ENCODE measurements at places on chromosomes 16 and 17.

- DNase-seq = no peak
These were observed 154.0 kb upstream of the SDK2 start for GRCh38 chr17:73798111-73798748.

GRCh38 chr16:17668386-17668785 lies 197.6 kb upstream of the XYLT1 start:
- no peak for DNase-seq

DNA sequence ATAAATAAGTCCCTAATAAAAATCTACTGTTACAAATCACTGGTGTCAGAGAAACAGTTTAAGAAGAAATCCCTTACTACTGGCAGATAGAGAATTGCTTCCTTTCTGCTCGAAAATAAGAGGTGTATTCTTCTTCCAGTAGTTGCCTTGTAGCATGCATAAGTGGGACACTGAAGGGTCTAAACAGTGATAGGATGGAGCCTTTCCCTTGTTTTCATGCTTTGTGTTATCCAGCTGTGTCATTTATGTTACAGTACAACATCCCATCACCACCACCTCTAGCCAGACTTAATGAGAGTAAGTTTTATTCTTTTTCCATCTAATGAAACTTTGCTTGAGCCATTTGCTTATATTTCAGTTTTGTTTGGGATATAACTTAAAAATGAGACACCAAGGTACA lies 54.3 kb downstream of the NLK start:
- DNase-seq = no peak

- DNase-seq = no peak
These were observed 35.7 kb downstream of the MYH3 start for GRCh38 chr17:10621397-10621796.

GRCh38 chr17:3506054-3506453 lies 30.3 kb downstream of the ASPA start:
- no peak for DNase-seq

DNA sequence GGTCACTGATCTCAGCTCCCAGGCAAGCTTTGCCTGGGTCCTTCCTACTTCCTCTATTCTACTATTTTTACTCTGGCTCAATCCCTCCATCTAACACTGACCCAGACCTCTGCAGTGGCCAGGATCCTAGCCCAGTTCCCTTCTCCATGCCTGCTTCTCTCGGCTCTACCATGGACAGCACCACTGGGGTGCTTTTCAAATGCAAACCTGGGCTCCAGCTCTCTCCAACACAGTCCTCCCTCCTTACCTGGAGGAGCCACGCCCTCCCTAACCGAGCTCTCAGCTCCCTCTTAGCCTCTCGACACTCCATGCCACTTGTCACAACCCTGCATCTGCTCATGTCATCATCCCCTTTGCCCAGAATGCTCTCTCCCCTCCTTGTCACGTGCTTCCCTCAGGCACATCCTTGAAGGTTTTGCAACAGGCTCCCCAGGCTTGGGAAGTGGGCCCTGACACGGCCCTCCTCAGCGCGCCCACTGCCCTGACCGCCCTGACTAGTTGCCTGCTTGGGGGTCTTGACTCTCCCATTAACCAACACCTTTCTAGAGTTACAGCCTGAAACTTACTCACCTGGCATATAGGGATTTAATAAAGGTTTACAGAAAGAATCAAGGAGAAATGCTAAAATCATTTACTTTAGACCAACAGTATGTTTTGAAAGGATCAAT lies 41.6 kb downstream of the MARF1 start:
- DNase-seq = no peak

GRCh38 chr16:68046106-68046505 lies 23.0 kb downstream of the DUS2 start:
- DNase-seq = no peak

DNA sequence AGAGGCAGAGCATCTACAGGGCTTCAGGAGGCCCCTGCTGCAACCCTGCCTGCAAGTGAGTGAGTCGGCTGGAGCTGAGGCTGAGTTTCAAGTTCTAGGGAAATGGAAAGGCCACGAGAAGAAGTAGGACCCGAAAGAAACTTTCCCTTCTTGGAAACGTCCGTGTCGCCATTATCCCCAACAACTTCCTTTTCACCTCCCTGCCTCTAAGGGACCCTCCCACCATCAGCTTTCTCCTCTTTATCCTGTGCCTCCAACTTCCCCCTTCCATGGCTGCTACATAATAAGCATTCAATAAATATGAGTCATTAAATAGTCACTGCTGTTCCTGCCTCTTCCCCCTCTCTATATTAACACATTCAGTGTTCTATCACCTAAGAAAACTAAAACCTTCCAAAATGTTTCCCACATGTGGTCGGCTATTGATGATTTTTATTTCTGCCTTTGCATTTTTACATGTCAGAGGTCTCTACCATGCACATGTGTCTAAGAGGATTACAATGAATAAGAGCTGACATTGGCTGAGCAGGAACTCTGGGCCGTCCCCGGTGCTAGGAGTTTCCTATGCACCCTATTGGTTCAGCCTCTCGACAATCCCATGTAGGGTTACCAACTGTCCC lies 115.9 kb upstream of the TNRC6C start:
- no peak for DNase-seq

GRCh38 chr17:80671039-80671824 lies 126.6 kb downstream of the RPTOR start:
- DNase-seq = no peak

GRCh38 chr17:46732160-46732559 lies 86.3 kb downstream of the WNT3 start:
- no peak for DNase-seq

- DNase-seq = no peak
These were observed 7.4 kb downstream of the ACD start for GRCh38 chr16:67652578-67653127.

GRCh38 chr16:11530171-11530940 lies 56.4 kb downstream of the LITAF start:
- DNase-seq = no peak

DNA sequence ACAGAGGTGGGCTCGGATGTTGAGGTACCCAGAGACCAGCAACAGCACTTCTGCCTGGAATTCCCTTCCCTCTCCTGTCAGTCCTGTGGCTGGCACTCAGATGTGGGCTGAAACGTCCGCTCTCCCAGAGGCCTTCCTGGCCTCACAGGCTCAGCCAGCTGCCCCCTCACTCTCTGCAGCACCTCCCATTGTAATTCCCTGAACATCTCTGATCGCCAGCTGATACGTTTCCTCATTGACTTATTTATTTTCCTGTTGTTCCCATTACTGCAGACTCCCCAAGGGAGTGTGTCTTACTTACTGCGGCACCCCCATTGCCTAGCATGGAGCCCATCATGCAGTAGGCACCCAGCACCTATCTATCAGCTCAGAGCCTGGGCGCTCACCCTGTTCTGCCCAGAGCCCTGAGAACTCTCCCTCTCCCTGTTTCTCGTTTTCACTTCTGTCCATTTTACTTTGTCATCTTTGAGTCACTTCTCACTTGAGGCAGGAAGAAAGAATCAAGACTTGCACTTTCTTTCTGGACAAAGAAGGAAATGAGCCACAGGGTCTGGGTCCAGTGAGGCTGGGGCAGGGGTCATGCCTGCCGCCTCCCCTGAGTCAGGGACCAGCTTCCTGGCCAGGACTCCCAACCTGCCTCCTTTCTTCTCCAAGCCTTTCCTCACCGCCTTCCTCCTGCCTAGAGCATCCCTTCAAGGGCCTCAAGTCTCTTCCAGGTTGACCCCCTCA lies 10.2 kb downstream of the CDH5 start:
- no peak for DNase-seq

- no peak for DNase-seq
These were observed 114.1 kb downstream of the PITPNC1 start for GRCh38 chr17:67491009-67491680.

Data from cortex of kidney (tissue), 1 donor.